ENCODE measurements at places on chromosomes 6 and 20.

DNA sequence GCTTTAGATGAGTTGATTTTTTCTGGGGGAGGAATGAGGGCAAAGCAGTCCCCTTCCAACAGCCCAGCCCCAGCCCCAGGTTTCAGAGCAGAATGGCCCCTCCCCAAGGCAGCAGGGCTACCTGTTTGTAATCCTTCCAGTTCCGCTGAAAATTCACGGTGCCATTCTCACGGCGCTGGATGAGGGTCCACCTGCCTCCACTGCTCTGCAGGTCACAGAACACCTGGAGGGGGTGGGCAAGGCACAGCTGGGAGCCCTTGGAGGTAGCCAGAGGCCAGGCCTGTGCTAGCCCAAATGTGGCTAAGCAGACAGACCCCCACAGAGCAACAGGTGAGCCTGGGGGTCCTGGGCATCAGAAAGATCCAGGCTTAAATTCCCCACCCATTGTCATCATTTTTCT lies 36.5 kb downstream of the ANGPT4 start:
- DNase-seq, result no peak

DNA sequence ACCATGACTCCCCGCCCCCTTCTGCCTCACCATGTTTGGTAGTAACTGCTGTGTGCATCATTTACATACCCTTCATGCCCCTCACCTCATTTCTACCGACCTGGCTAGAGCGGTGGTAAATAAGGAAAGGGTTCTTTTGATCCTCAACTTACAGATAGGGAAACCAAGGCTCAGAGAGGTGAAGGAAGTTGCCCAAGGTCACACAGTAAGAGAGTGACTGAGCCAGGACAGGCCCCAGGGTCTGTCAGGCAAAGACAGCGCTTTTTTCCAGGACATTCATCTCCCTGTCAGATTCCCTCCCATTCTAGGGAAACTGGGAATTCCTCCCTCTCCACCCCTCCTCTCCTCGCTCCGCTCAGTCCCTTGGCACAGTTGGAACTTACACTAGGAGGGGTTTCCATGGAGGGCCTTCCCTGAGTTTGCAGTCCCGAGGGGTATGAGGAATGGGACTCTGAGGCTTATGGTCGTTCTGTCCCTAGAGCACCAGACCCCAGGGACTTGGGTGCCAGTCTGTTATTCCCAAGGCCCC lies 2.0 kb downstream of the VSTM2L start:
- no peak for DNase-seq

DNA sequence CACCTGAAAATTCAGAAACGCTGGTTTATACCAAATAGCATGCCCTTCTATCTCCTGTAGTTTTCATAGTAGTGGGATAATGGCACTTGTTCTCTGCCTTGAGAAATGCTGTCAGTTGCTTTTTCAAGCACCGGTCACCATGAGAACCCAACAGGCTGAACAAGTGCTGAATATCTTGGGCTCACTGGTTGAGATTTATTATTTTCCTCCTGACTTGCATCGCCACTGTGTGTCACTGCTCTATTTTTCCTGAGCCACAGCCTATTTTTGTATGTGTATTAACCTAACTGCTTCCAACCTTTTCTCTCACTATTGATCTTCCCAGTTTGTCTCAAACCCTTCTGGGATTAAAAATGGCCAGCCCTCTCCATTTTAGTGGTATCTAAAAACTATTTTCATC lies 71.9 kb downstream of the OPN5 start:
- no peak for DNase-seq

GRCh38 chr20:24502661-24503060 lies 33.2 kb downstream of the SYNDIG1 start:
- DNase-seq, result no peak

DNA sequence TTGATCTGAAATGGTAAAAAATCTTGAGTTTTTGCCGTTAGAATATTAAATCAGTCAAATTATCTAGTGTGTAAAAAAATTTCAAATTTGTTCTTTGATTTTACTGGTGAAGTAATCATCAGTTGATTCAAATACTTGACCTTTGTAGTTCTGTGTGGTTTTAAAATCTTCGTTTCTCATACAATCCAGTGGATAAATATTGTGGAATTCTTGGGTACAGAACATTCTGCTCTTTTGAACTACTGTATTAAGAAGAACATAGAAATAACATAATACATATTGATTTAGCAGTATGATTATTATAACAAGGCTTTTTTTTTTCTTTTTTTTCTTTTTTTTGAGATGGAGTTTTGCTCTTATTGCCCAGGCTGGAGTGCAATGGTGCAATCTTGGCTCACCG lies 491.8 kb downstream of the CD109 start:
- no peak for DNase-seq

- no peak for DNase-seq
Observed at GRCh38 chr6:137883400-137884148, 16.5 kb downstream of the TNFAIP3 start.

All from muscle of back (tissue), 13 donors.